ENCODE measurements at places on chromosomes 11 and 22.
A peak's percentile ranks its signal among the peaks of the same experiment; 100 is the strongest.

DNA sequence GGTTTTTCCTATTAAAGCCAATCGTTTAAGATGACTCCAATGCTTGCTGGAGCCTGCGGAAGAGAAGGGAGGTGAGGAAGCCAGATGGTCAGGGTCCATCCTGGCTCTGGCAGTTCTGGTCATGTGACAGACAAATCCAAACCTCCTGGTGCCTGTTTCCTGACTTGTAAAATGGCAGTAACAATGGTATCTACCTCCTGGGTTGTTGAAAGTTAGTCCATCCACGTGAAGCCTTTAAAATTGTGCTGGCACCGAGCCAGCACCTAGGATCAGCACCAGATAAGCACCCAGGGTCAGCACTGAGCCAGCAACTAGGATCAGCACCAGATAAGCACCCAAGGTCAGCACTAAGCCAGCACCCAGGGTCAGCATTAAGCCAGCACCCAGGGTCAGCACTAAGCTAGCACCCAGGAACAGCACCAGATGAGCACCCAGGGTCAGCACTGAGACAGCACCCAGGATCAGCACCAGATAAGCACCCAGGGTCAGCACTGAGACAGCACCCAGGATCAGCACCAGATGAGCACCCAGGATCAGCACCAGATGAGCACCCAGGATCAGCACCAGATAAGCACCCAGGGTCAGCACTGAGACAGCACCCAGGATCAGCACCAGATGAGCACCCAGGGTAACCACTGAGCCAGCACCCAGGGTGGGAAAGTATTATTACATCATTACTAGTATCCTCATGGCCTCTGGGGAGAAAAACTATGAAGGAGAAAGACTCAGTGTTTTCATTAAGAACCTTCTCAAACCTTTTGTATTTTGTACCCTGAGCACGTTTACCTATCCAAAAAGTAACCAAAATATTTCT, 17.2 kb downstream of the KIAA0930 start:
- DNase-seq: no peak

- no peak for DNase-seq
These were observed 463.1 kb upstream of the FAT3 start for GRCh38 chr11:91761406-91762025.

GRCh38 chr11:119607726-119608125, 121.3 kb downstream of the NECTIN1 start:
- peak; percentile 68 for DNase-seq

GRCh38 chr11:65552388-65552951, 5.7 kb downstream of the LTBP3 start:
- no peak for DNase-seq

GRCh38 chr11:46309814-46310259, 32.4 kb downstream of the CREB3L1 start:
- DNase-seq: no peak

DNA sequence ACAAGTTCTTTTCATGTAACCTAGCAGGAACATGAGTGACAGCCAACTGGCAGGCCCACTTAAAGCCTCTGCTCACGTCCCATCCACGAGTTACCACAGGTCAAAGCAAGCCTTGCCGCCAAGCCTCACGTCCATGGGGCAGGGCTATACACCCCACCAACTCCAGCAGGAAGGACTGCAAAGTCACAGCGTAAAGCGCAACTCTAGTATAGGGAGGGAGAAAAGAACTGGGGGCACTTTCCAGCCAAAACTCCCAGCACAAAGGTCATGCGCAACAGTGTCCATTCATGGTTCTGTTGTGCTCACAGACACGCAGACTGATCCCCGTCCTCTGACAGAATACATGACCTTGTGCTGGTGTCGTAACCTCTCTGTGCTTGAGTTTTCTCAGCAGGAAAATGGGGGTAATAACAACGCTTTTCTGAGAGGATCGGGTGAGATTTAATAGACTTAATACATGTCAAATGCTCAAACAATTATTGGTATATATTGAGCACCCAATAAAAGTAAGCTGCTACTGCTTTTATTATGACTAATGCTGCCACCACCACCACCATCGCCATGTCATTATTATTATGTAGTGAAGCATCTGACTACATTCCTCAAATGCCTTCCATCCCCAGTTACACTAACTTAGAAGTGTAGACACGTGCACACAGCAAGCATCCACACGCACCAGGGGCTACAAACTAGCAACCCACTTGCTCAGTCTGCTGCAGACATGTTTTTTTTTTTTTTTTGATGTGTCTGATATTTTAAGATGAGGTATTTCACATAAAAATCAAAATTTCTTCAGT, 104.4 kb upstream of the PARVA start:
- DNase-seq: no peak

- DNase-seq: no peak
These were observed 722 bp upstream of the KRTAP5-2 start for GRCh38 chr11:1598816-1599215.

DNA sequence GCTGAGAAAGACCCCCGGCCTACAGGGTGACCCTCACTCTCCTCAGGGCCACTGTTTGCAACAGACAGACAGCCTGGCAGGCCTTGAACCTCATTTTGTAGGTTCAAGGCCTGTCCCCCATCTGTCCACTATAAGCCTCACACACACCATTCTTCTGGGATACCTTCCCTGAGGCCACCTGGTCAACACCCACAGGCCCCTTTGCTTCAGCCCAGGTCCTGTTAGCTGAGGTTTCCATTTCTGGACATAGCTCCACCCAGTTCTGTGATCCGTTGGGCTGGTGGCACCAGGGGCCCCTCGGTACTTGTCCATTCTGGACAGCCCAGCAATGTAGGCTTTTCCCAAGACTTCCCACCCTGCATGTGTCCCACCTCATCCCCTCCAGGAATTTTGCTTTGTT, 3.1 kb downstream of the MIF start:
- no peak for DNase-seq

DNA sequence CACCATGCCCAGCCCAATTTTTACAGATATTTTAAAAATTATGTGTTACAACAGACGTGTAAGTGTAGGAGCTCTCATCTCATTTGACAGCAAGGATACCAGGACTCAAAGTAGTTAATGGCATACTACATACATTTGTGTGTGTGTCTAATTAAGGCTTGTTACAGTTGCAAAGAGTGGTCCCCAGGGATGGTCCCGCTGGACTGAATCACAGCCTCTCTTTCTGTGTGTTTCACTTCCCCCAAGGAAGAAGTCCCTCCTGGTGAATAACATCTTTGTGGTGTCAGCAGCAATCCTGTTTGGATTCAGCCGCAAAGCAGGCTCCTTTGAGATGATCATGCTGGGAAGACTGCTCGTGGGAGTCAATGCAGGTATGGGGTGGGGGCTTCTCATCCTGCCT, 17.2 kb downstream of the SLC2A11 start:
- DNase-seq: no peak

DNA sequence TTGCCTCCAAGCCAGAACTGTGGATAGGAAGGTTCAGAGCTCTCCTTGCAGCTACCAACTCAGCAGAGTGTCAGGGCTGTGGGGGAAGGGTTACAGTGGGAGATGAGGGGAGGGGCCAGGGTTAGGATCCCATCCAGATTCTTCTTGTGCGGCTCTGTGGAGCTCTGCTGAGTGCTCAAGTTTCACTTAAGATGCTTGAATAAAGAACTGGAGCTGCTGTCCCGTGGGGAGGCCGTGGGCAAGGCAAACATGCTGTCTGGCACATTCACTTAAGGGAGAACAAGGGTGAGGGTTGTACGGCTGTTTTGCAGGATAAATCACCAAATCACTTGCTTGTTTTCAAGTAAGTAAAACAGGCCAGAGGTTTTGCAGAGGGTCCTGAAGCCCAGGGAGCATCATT, 197.1 kb downstream of the FAM76B start:
- no peak for DNase-seq

DNA sequence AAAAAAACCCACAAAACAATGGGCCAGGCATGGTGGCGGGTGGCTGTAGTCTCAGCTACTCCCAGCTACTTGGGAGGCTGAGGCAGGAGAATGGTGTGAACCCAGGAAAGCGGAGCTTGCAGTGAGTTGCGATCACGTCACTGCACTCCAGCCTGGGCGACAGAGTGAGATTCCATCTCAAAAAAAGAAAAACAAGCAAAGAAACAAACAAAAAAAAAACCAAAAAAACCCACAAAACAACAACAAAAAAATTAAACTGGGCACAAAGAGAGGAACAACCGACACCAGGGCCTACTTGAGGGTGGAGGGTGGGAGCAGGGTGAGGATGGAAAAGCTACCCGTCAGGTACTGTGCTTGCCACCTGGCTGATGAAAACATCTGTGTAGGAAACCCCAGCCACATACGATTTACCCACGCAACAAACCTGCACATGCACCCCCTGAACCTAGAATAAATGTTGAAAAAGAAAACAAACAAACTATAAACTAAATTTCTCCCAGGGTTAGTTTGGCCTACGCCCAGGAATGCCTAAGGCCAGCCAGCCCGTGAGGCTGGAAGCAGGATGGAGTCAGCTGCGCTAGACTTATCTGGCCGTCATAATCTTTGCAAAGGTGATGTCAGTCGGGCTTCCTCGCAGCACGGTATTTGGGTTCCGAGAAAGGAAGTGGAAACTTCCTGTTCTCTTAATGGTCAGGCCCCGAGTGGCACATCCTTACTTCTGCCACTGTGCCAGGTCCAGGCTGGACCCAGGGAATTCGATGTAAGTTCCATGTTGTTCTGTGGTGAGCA, 21.9 kb upstream of the CYB5R3 start:
- DNase-seq: no peak

DNA sequence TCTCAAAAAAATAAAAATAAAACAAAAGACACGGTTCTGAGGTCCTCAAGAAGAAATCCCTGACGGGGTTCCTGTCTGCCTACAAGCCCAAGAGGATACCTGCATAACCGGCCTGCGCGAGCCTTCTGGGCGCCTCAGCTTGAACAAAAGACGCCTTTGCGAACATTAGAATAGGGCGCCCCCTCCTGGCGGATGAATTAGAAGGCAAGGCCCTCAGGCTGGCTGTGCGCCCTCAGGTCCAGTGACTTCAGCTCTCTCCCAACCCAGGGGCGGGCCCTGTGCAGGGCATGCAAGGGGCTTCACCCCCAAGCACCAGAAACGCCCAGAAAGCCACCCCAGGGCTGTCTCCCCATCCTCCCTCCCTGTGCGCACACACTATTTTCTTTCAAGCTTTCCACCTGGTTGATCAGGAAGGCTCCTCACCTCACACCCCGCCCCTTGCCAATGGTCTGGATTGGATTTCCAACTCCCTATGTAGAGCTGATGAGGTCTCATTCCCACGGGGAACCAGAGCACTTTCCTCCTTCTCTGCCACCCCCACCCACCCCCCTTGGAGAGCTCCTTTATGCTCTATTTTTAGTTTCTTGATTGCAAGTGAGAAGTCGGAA, 273.3 kb downstream of the BUD13 start:
- DNase-seq: peak; percentile 65

DNA sequence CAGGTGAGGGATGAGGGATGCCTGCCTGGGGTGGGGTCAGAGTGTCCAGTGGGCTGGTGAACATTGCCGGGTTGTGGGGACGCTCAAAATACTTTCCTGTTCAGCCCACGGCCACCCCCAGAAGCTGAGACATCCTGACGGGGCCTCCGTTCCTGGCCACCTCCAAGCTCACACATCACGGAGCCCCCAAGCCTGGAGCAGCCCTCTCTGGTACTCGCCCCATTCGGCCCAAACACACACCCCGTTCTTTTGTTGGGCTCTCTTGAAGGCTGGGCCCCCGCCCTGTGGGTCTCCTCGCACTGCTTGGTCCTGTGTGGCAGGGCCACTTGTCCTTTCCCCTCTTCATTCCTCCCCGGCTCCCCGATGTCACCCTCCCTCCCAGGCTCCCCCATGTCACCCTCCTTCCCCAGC, 442.6 kb downstream of the TBC1D22A start:
- no peak for DNase-seq

GRCh38 chr11:12220305-12220704, 109.9 kb downstream of the MICAL2 start:
- peak; percentile 36 for DNase-seq

DNA sequence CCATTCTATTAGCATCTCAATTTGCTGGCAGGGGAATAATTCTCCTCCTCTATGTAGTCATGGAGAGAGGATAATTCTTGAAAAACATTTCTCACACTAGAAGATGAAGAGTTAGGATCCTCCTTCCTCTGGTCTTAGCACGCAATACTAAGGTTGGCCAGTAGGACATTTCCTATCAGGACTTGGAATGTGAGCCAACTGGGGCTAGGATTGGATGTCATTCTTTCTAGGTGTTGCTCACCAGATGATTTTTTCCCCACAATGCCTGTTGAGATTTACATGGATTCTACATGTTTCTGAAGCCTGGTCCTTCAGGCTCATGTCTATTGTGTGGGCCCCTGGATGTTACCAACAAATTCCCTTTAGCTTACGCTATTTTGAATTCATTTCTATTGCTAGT, 28.0 kb downstream of the SLN start:
- no peak for DNase-seq

DNA sequence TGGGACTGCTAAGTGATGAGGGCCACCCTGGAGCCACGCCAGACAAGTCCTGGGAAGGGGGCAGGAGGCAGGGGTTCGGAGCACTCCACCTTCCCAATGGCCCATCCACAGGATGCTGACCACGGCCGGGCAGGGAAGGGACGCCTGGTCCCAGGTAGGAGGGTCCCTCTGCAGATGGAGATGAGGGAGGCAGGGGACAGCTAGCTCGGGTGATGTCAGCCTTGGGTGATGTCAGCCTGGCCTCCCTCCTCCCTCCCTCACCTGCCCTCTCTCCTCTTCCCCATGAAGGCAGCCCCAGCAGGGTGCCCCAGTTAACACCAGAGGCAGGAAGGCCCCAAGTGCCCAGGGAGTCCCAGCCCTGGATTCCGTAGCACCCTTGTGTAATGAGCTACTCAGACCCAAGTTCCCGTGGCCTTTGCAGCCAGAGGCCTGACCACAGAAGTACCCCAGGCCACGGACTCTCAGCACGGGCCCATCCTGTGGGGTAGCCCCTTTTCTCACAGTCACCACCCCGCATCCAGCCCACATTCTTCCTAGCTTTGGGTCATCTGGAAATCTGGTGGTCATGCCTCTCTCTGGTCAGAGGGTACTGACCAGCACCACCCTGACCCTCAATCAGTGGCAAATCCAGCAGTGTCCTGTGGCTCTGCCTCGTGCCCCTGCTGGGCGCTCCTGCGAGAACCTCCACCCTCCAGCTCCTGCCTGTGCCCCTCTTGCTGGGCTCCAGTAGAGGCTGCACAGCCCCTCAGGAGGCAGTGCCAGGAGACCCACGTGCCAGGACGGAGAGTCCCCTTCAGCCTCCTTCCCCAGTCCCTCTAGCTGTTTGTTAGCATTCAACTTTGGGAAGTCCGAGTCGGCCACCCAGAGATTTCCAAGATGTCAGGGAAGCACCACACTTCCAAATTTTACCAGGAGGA, 47.4 kb downstream of the SHANK2 start:
- no peak for DNase-seq

DNA sequence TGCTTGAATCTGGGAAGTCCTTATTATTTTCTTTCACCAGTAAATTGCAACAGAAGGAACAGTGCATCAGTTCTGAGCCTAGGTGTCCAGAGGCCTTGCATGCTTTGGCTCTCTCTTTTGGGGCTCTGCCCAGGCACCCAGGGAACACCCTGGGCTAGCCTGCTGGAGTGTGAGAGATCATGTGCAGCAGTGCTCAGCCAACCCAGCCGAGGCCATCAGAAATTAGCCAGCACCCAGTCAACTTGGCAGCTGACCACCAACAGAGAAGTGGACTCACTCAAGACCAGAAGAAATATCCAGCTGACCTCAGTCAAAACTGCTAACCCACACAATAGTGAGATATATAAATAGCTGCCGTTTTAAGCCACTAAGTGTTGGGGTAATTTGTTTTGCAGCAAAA, 11.2 kb upstream of the P4HA3 start:
- no peak for DNase-seq

Data from head of caudate nucleus (tissue), 42 donors.